ENCODE measurements at places on chromosomes 16 and 17.

GRCh38 chr17:76840443-76840767 is 27.8 kb upstream of the MGAT5B start:
- DNase-seq, result no peak

DNA sequence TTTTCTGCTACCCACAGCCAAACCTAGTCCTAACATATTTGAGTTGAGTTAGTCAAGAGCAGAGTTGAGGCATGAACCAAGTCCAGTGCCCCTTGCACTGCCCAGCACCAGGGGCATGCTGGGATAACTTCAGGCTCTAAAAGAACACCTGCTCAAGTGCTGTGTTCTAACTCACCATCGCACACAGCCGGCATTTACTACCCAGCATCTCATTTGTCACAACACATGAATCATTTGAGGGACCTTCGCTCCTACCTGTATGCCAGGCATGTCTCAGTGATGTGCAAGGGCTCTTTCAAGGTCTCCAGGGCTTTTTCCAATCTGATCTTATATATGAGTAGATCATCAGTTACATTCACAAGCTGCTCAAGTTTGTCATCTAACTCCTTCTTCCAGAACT is 12.6 kb downstream of the TEKT1 start:
- no peak for DNase-seq

GRCh38 chr17:65987988-65988387 is 203.9 kb downstream of the CEP112 start:
- no peak for DNase-seq

DNA sequence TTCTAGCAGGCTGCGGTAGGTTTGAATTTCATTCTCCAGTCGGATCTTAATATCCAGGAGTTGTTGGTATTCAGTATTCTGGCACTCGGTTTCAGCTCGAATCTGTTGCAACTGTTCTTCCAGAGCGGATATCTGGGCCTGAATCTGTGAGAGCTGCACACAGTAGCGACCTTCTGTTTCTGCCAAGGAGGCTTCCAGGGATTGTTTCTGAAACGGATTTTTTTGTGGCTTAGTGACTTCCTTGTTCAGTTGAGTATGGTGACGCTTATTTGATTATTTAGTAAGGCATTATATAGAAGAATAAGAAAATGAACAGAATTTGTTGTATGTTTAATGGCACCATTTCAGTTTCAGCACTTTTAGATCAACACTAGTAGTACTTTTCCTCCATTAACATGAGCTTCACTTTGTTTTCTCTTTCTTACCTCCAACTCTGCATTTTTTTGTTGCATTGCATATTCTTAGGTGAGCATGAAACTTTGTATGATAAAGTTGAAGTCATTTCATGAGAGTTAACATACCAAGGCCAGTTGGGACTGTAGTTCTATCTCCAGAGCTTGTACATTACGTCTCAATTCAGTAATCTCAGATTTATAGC is 2.8 kb downstream of the KRT10 start:
- DNase-seq, result no peak

DNA sequence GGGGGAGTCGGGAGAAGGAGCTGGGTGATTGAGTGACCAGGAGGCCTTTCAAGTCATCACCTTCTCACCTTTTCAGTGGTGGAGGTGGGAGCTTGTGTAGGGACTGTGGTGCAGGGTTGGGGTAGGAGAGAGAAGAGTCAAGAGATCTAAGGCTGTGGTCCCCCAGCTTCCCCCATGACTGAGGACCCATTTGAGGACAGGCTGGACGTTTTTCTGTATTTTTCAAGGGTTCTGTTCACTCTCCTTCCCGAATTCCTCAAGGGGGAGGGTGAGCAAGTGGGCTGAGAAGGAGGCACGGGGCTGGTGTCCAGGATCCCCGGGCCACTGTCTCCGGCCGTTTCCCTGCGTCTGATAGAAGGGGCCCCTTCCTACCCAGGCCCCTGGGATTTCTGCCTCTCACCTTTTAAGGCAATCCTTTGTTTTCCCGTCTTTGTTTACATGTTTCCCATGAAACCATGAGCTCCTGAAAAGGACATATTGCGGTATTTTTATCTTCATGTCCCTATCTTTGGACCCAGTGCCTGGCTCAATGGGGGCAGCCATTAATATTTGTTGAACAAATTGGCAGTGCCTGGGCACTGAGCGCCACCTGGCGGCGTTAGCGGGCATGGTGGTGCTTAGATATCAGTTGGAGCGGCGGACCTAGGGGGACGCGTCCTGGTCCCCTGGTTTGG is 9.2 kb upstream of the CD300A start:
- DNase-seq, result no peak

DNA sequence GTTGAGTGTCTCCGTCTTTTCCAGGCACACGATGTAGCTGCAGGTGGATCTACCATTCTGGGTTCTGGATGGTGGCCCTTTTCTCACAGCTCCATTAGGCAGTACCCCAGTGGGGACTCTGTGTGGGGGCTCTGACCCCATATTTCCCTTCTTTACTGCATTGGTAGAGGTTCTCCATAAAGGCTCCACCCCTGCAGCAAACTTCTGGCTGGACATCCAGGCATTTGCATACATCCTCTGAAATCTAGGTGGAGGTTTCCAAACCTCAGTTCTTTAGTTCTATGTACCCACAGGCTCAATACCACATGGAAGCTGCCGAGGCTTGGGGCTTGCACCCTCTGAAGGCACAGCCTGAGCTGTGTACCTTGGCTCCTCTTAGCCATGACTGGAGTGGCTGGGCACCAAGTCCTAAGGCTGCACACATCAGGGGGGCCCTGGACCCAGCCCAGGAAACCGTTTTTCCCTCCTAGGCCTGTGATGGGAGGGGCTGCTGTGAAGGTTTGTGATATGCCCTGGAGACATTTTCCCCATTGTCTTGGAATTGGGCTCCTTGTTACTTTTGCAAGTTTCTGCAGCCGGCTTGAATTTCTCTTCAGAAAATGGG is 14.0 kb downstream of the ABCC1 start:
- no peak for DNase-seq

DNA sequence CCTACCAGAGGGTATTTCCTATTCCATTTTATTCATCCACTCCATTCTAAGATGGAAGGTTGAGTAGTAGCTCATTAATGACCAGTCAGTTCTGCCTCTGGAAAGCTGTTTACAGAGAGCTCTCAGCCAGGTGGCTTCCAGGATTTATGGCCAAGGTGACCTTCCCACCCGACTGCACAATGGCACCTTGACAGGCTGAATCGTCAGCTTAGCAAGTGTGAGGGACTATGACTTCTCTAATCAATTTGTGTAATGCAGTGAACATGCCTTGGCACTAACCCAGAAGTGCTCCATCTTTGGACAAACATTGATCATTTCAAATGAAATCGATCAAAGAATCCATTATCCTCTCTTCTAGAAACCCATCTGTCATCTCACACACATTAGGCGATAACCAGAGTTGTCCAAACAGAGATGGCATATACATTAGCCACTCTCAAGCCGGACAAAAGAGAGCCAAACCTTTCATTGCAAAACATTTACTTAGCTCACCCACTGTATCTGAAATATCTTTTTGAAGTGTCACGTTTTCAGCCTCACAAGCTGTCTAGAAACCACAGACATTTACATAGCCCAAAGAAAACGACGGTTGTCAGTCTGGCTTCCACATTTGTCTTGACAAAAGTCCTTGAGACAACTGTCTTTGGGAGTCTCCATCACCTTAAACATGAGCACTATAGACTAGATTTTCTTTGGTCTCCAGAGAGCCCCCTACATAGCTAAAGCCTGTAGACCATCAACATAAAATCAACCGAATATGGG is 35.6 kb downstream of the CLEC3A start:
- no peak for DNase-seq

- no peak for DNase-seq
Measured at GRCh38 chr16:2586241-2586640, 48.4 kb downstream of the PDPK1 start.

- DNase-seq, result no peak
Measured at GRCh38 chr16:87580855-87581261, 21.4 kb upstream of the JPH3 start.

- no peak for DNase-seq
Measured at GRCh38 chr16:47946092-47946491, 209.7 kb downstream of the ABCC12 start.

- DNase-seq, result no peak
Measured at GRCh38 chr17:41065829-41066624, at the start of gene KRTAP2-4. Gene KRTAP2-4 (minus strand): TSS chr17:41065879. CDS start chr17:41065845, 34 bp downstream.

DNA sequence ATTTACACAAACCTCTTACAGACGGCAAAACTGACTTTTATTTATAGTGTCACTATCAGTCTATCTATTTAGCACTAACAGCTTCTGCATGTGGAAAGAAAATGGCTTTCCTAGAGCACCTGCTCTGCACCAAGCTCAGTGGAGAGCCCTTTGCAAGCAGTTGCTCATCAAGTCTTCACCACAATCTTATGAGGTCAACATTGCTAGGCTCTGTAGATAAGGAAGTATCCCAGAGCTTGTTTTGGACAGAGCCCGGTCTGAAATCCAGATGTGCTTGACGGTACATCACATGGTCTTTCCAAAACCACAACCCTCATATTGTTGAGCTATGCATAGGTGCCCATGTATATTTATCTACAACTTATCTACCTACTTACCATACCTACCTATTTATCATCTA is 572.7 kb upstream of the CDH5 start:
- no peak for DNase-seq

DNA sequence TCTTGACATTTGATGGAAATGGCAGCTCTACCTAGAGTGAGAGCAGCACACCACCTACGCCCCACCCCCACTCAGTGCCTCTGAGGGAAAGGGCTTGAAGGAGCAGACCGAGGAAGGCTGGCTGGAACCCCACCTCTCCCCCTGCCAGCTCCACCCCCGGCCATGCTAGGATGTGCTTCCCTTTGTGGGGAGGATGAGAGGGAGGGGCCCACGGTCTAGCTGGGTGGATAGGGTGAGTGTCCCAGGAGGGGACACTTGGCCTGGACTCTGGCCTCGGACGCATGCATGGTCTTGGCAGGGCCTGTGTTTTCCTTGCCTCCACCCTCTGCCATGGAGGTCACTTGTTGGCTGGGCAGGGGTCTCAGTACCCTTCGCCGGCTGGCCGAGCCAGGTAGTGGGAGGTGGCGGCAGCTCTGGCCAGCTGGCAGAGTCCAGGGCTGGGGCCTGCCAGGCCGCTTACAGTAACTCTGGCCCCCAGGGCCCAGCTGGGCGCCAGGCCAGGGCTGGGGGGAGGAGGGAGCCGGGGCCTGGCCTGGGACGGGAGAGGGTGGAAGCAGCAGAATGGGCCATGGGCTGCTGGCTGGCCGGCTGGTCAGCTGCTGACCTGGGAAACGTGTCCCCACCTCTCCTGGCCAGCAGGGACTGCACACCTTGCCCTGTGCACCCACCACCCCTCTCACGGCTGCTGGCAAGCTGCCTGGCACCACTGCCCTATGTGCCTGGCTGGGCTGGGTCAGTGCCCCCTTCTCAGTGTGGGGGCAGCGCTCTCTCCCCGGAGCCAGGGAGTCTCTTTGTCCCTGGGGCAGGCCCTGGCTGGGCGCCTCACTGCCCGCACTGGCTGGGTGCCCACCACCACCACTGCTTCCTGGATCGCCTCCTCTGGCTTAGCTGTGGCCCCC is 23.0 kb downstream of the RARA start:
- DNase-seq, result no peak

GRCh38 chr17:44005527-44006271 is 1.3 kb downstream of the NAGS start:
- no peak for DNase-seq

DNA sequence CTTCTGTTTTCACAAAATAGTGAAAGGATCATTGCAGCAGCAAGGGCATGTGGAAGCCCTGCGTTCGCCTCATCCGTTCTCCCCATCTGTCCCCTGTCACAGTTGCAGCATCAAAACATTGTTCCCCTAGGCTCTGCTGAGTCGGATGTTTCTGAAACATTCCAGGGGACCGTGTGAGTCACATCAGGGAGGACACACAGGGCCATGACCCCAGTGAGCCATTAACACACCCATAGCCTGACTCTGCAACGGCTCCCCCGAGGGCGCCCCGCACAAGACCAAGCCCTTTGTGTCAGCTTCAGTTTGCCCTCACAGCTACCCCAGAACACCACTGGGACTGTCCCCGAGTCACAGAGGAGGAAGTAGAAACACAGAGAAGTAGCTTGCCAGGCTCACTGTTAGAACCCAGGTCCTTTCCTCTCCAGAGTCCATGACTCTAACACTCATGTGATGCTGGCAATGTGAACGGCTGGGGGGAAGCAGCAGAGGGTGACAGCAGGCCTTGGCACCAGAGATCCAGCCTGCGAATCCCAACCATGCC is 63.3 kb upstream of the HSBP1 start:
- DNase-seq, result no peak

- no peak for DNase-seq
Measured at GRCh38 chr17:72492941-72493340, 372.1 kb downstream of the SOX9 start.

DNA sequence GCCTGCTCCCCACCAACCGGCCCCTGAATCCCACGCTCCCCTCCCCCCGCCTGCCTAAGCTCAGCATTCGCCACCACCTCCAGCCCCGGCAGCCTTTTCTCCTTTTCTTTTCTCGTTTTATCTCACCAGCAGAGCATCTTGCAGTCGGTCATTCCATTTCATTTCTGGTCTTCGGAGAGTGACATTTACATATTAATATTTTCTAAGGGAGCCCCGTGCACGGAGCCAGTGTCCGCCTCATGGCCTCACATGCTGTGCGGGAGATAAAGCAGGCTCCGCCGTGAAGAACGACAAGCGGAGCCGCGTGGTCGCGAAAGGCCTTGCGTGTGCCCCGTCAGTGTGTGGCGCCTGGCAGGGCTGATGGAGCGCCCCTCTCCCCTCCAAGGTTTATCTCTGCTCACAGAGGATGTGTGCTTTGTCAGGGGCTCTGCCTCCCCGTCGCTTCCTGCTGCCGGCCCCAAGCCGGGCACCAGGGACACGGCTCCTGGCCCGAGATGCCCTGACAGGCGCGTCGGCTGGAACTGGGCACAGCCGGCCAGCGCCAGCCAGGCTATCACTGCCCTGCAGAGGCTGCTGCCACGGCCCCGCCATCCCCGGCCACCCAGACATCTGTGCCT is 95.5 kb upstream of the GSE1 start:
- DNase-seq, result no peak

- no peak for DNase-seq
Measured at GRCh38 chr17:6994666-6995256, 1.1 kb upstream of the ALOX12 start.

DNA sequence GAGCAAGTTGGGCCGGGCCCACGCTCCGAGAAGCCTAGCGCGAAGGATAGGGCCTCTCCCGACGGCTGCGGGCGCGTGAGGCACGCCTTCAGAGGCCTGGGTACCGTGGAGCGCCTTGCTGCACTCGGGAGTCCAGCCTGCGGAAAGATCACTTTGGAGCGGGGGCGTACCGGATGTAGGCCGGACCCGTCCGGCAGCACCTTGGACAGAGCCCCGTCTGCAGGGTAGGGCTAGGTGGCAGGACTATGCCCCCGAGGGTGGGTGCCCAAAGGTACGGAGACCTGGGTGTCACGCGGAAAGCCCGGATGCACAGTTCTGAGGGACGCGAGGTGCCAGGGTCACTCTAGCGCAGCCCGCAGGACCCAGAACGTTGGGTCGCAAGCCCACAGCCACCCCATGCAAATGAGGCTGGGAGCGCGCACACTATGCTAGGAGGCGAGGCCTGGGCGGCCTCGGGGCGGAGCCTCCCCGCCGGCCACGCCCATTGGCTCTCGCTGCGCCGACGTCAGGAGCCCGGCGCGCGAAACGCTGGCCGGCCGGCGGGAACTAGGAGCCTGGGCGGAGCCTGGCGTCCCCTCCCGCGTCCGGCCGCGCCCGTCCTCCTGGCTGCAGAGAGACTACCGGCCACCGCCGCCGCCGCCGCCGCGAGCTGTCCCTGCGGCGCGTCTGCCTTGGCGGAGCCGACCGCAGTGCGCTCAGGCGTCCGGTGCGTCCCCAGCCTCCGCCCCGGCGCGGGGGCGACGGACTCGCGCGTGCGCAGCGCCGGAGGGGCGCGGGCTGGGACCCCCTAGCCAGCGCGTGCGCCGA is at the start of gene PAQR4:
TSS of gene PAQR4 (plus strand) at position 611 of the 807 bp plus-strand sequence. CDS start 327 bp downstream, outside the sequence.
- peak; percentile 80 for DNase-seq
